ENCODE measurements at places on chromosomes 12 and 14. TPM values are rescaled to one million over a fixed set of nuclear protein-coding genes. Genes with fewer than 3 reads are reported as not detected.

Gene OR6C65
- not detected for total RNA-seq

Gene DCN
- 1,612 TPM for total RNA-seq

DNA sequence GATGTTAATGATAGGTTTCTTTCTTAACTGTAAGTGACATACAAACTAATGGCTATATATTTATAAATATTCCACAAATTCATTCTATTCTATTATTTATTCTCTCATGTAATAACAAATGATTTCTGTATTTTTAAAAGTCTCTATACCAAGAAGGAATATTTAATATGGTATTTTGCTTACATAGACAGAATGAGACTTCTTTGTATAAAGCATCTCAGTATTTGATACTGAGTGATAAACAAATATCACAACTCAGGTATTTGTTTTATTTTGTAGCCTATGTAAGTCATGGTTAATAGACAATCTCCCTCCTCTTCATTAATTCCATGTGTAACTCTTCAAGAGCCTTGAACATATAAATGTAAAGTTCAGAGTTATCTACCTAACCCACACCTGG, 18.0 kb downstream of the ATL1 start:
- H3K4me3 ChIP-seq = no peak overlapping the region
- H3K27me3 ChIP-seq = no peaks in the 10 kb centered on the region
- H3K36me3 ChIP-seq = no peaks in the 10 kb centered on the region
- no peak overlapping the region for H3K27ac ChIP-seq
- H3K4me1 ChIP-seq = no peaks in the 10 kb centered on the region

DNA sequence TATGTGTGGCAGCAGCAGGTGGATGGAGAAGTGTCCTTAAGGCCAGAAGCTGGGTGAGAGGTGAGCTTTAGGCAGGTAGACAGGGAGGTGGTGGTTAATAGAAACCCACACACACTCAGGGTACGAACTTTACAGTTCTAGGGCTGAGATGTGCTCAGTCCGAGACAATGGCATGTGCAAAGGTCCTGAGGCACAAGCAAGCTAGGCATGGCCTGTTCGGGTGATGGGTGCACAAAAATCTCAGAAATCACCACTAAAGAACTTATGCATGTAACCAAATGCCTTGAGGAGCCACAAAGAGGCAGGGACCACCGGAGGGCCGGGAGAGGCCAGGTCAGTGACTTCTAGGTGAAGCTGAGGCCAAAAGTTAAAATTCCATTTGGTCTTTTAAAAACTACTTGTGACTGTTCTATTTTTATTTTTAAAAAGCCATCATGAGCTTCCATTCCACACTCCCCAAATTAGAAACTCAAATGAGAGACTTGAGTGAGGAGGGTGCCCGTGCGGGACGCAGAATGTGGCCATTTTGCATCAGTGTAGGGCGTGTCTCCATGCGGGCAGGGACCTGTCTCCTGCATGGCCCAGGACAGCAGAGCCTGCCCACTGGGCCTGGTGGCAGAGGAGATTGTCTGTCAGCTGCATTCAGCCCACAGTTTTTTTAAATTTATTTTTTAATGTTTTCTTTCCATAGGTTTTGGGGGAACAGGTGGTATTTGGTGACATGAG, 4.0 kb downstream of the RFLNA start:
- no peak overlapping the region for H3K27ac ChIP-seq
- peaks cover 12% of the 10 kb centered on the region for H3K4me1 ChIP-seq
- no peak for DNase-seq
- peaks cover 33% of the 10 kb centered on the region for H3K27me3 ChIP-seq
- no peak overlapping the region for H3K4me3 ChIP-seq
- no peaks in the 10 kb centered on the region for H3K36me3 ChIP-seq

GRCh38 chr14:104739546-104740516, 13.1 kb upstream of the SIVA1 start:
- H3K27me3 ChIP-seq = no peaks in the 10 kb centered on the region
- H3K4me3 ChIP-seq = no peak overlapping the region
- DNase-seq = no peak

GRCh38 chr12:104571328-104571727, 114.6 kb downstream of the CHST11 start:
- H3K4me1 ChIP-seq = no peaks in the 10 kb centered on the region
- no peak for DNase-seq
- H3K4me3 ChIP-seq = no peak overlapping the region
- H3K36me3 ChIP-seq = no peaks in the 10 kb centered on the region

DNA sequence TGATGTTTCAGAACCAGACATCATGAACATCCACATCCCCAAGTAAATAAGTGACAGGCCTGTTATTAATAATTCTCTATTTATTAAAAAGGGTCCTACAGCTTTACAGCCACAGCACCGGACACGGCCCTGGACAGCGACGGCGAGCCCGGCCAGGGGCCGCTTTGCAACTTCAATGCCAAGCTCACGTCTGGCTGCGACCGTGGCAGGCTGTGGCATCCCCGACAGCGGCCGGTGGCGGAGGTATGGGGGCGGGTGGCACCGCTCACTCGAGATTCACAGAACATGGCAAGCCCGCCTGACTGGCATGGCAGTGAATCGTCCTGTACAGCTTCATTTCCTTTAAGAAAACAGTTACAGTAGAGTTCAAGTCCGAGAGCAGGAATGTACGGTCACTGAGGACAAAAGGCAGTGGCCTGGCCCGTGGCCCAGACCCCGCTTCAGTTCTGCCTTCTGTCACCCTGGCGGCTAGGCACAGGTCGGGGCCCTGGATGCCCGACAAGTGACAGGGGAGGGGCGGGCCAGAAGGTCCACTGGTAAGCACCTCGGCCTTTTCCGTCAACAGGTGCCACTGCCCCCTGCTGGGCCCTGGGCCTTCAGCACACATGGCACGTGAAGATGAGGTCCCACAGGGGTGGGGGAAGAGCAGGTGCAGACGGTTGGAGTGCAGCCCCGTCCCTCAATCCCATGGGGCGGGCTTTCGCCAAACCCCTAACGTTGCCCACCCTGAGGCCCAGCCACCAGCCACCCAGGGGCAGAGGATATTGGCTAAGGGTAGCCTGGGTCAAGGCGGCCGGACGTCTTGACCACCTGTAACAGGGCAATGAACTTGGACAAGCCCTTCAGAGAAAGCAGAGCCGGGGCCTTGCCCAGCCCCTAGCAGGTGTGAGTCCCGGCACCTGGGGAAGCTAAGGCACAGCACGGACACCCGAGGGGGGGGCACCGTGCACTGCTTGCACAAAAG, 30.3 kb downstream of the HIP1R start:
- no peaks in the 10 kb centered on the region for H3K27me3 ChIP-seq
- H3K4me1 ChIP-seq = no peaks in the 10 kb centered on the region
- DNase-seq = peak; percentile 67
- no peak overlapping the region for H3K4me3 ChIP-seq
- peaks cover 5% of the 10 kb centered on the region for H3K36me3 ChIP-seq

Gene C12orf75
- 4.4 TPM for total RNA-seq

GRCh38 chr12:119578112-119578511, 15.5 kb upstream of the TMEM233 start:
- DNase-seq = no peak
- H3K4me1 ChIP-seq = no peaks in the 10 kb centered on the region

Gene BRF1
- total RNA-seq = 31.6 TPM

Gene RAPGEF3
- total RNA-seq = 14.6 TPM
